ENCODE measurements at places on chromosomes 16 and 17.

DNA sequence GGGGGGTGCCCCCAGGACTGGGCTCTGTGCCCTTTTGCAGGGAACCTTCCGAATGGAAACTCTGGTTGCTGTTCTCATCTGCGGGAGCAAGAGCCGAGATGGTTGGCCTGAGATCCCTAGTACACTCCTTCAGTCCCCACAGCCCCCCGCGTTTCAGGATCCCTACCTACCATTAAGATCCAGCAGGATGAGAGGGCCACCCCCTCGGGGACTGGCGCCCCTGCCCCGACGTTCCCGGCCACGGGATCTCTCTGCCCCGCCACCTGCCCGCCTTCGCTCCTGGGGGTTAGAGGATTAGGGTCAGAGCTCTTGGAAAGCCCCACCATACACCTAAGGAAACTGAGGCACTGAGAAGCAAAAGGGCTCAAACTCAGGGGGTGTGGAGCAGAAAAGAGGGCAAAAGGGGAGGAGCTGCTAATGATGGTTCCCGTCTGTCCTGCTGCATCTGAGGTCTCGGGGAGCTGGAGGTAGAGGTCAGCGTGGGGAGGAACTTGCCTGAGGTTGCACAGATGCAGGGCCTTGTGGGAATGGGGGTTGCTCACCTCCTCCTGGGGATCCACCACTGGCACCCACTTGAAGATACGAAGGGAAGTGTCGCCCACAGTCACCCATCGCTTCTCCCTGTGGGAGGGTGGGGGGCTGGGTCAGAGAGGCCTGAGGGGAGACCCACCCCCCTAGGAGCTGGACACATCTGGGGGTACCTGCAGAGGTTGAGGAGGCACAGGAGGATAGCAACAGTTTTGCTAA lies 1.0 kb downstream of the BCL7C start:
- no peak for DNase-seq

DNA sequence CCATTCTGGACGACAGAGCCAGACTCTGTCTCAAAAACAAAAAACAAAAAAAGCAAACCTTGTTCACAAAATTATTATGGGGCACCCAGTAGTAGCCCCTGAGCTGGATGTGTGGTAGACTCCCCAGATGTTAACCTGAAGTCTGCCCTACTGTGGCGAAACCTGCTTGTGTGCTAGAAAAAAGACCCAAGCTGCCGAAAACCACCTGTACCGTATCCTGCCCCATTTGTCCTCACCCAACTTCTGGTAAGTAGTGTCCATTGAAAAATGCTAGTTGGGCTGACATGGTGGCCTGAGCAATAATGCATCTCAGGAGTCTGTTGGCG lies 9.1 kb downstream of the RMI2 start:
- DNase-seq, result no peak

DNA sequence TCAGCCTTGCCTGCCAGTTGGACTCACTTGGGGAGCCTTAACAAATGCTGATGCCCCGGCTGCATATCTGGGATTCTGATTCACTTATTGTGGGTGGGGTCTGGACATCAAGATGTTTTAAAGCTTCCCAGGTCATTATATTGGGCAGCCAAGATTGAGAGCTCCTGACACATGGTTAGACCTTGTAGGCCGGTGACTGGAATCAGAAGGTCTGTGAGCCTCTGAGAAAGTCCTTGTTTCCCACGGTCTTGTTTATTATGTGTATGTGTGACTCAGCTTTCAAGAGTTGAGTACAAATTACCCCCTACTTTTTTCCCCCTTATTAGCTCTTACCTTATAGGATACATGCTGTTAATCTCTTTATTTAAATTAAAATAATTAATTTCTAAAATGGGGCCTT lies 103.5 kb downstream of the ABCC1 start:
- DNase-seq, result no peak

- DNase-seq, result peak; percentile 21
Measured at GRCh38 chr17:6843241-6843880, 11.8 kb upstream of the TEKT1 start.

- DNase-seq, result no peak
Measured at GRCh38 chr16:35177851-35178250, 1718.4 kb downstream of the TP53TG3F start.

GRCh38 chr17:40646791-40647623 lies 611 bp downstream of the SMARCE1 start:
- DNase-seq, result peak; percentile 61

DNA sequence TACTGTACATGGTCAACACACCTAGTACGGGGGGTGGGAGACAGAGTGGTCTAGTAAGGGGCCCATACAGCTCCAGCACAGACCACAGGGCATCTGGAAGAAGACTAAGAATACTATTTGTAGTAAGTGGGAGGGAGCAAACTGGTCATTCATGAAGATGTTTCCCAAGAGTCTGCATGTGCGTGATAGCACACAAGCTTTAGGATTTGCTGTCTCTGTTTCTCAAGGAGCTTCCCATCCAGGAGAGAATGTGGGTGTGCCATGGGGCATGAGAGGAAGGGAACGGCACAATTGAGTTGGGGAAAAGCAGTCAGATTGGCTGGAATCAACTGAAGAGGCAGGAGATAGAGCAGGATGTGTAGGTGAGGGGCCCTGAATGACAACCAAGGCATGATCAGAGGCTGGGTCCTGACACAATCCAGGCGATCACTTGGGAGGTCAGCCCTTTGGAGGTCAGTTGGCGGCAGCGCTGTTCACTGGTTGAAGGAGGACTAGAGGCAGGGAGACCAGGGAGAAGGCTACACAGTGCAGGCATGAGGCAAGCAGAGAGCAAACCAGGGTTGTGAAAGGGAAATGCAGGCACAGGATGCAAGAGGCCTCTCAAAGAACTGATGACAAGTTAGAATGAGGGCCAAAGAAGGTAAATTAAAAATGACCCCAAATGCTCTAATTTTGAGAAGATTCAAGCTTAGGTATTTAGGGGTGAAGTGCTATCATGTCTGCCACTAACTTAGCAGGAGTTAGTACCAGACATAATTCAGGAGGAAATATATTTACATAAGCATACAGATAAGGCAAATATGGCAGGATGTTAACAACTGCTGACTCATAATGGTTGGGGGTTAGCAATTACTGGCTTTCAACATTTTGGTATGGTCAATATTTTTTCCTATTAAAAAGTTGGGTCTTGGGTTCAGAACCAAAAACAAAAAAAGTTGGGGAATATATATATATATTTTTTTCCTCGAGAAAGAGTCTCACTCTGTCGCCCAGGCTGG lies 10.3 kb downstream of the UBE2O start:
- DNase-seq, result no peak

GRCh38 chr16:1745900-1746692 lies 25.2 kb downstream of the NME3 start:
- peak; percentile 21 for DNase-seq

GRCh38 chr16:19844945-19845641 lies 39.6 kb downstream of the GPRC5B start:
- DNase-seq, result no peak

DNA sequence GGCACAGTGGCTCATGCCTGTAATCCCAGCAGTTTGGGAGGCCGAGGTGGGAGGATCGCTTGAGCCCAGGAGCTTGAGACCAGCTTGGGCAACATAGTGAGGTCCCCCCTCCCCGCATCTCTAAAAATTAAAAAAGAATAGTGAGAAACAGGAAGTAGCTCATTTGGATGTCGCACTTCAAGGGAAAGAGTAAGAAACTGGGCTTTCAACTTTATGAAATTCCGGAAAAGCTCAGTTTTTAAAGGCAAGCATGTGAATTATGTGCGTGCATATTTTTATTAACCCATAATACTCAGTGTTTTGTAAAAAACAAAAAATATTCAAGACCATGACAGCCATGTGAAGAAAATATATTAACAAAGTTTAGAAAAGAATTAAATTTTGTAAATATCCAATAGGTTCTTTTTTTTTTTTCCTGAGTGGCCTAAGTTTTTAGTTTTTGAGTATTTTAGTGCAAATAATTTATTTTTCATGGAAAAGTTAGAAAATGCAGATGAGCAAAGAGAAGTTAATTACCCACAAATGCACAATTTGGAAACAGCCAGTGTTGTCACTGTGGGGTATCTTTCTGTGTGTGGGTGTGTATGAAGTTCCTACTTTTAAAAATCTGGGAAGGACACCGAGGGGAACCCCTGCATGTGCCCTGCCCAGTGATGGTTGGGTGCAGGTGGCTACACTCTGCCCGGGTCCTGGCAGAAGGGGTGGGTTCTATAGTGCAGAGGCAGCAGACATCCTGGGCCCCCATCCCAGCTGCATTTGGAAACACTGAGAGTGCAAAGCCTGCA lies 40.0 kb downstream of the CIBAR2 start:
- no peak for DNase-seq

DNA sequence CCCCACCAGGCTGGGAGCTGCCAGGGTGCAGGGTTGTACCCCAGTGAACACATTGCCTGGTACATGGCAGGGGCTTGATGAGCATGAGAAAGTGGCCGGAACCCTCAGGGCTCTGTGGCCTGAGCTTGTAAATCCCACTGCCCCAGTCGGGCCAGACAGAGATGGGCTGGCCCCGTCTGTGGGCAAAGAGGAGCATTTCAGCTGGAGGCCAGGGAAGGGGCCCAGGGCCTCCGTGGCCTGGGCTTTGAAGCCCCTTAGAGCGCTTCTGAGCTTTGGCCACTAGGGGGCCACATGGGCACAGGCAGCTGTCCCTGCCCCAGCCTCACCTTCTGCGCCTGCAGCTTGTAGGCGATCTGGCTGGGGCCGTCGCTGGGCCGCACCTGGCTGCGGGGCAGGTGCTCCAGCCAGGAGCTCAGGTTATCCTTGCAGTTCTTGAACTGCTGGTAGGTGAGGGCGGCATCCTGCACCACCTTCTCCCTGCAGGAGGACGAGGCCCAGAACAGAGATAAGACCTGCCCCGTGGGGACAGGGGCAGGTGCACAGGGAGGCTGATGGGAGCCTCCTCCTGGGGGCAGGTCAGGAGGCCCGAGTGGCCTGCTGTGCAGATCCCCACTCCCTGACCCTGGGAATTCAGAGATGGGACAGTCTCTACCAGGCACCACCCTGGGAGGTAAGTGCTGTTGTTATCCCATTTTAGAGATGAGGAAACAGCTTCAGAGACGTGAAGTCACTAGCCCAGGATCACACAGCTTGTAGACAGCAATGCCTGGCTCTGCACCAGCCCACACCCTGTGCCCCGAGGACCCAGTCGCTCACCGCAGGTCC lies 12.8 kb downstream of the EVPL start:
- DNase-seq, result peak; percentile 97
